ENCODE measurements at places on chromosomes 2 and 18. TPM values are rescaled to one million over a fixed set of nuclear protein-coding genes. Genes with fewer than 3 reads are reported as not detected.

GRCh38 chr2:37201766-37202165 is 5.5 kb downstream of the CEBPZOS start:
- H3K27me3 ChIP-seq, result no peaks in the 10 kb centered on the region
- peaks cover 41% of the 10 kb centered on the region for H3K4me1 ChIP-seq
- DNase-seq, result peak; percentile 40

GRCh38 chr2:1227274-1227900 is 185.9 kb upstream of the TPO start:
- H3K4me1 ChIP-seq, result no peaks in the 10 kb centered on the region
- H3K36me3 ChIP-seq, result no peaks in the 10 kb centered on the region
- H3K27ac ChIP-seq, result no peak overlapping the region
- DNase-seq, result no peak
- no peaks in the 10 kb centered on the region for H3K27me3 ChIP-seq

Gene HAT1
- 88.5 TPM for total RNA-seq

GRCh38 chr2:128604045-128604444 is 285.4 kb upstream of the HS6ST1 start:
- no peaks in the 10 kb centered on the region for H3K4me1 ChIP-seq
- no peak for DNase-seq
- no peak overlapping the region for H3K27ac ChIP-seq
- no peaks in the 10 kb centered on the region for H3K36me3 ChIP-seq
- H3K27me3 ChIP-seq, result no peaks in the 10 kb centered on the region

GRCh38 chr18:39513186-39513585 is 1947.6 kb upstream of the CELF4 start:
- no peaks in the 10 kb centered on the region for H3K36me3 ChIP-seq
- DNase-seq, result no peak
- no peak overlapping the region for H3K27ac ChIP-seq
- no peak overlapping the region for H3K4me3 ChIP-seq

- H3K36me3 ChIP-seq, result no peaks in the 10 kb centered on the region
- no peak for DNase-seq
- H3K27me3 ChIP-seq, result no peaks in the 10 kb centered on the region
- no peaks in the 10 kb centered on the region for H3K4me1 ChIP-seq
- H3K4me3 ChIP-seq, result no peak overlapping the region
- H3K27ac ChIP-seq, result no peak overlapping the region
These were observed 37.4 kb upstream of the MYO3B start for GRCh38 chr2:170140561-170140960.

- no peak for DNase-seq
- peaks cover 14% of the 10 kb centered on the region for H3K27me3 ChIP-seq
- H3K36me3 ChIP-seq, result no peaks in the 10 kb centered on the region
- no peak overlapping the region for H3K4me3 ChIP-seq
- H3K27ac ChIP-seq, result no peak overlapping the region
These were observed 161.7 kb upstream of the MYT1L start for GRCh38 chr2:2492800-2493199.

DNA sequence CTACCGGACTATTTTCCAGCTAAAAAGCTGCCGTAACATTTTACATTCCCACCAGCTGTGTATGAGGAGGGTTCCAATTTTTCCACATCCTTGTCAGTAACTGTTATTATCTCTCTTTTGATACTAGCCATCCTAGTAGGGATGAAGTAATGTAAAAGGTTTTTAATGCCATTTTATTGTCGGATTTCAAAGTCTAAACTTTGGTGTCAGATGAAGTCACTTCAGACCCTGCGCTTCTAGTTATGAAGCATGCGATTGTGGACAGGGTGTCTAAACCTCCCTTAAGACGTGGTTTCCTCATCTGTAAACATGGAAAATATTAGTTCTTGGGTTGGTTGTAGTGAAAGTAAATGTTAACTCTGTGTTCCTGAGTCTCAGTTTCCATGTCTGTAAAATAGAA is 4.7 kb downstream of the DGKD start:
- no peak overlapping the region for H3K4me3 ChIP-seq
- H3K4me1 ChIP-seq, result peaks cover 53% of the 10 kb centered on the region
- no peak for DNase-seq
- no peak overlapping the region for H3K27ac ChIP-seq
- H3K27me3 ChIP-seq, result no peaks in the 10 kb centered on the region

Gene STARD6
- not detected for total RNA-seq

Gene C2orf42
- 23.3 TPM for total RNA-seq

All from activated CD4-positive, alpha-beta T cell treated with anti-CD3 and anti-CD28 coated beads for 36 hours (primary cell).